SJSA1 (cell line): ENCODE measurements at places on chromosomes 3 and 15. TPM values are rescaled to one million over a fixed set of nuclear protein-coding genes. Genes with fewer than 3 reads are reported as not detected.

Gene ITGB5
- 84.6 and 140 TPM in 2 replicates for total RNA-seq

Gene XXYLT1
- 27.2 and 44.4 TPM in 2 replicates for total RNA-seq

Gene MME
- total RNA-seq: 8.9 and 19.1 TPM in 2 replicates

Gene GPR27
- not detected in 2 replicates for total RNA-seq

Gene CMTM7
- total RNA-seq: 3.3 and 7.0 TPM in 2 replicates

Gene RETNLB
- not detected in 2 replicates for total RNA-seq

Gene PROK2
- not detected in 2 replicates for total RNA-seq

Gene ANKRD63
- total RNA-seq: 11.4 and 13.6 TPM in 2 replicates
